NCI-H524 (cell line): ENCODE measurements at places on chromosomes 13 and 19.

DNA sequence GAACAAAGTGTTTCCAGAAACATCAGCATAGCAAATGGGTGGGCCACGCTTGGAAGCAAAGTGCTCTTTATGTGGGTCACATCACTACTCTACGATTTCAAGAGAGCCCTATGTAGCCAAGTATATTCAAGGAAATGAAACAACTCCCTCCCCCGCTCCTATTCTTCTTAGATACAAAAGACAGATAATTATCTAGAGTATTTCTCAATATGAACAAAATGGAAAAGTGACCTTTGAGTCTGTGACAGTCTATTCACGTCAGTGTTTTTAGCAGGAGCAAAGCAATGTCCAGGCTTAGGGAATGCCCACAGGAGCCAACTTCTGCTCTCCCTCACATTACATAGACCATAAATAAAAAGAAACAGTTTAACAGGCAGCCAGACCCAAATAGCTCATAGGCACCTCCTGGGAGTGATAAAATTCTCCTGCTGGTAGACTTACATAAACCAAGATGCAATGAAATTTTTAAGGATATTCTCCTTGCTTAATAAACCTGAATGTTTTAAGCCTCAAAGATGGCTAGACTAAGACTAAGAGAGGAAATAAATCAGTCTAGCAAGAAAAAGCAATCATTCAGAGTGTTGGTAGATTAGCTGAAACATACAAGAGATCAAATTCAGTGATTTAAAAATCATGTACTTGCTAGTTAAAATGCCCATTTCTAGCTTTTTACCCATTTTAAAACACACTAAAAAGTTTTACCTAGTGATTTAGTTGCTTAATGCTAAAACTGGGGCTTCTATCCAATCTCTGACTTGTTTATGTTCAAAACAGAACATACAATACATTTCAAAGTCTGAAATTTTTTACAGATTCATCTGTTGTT lies 182.8 kb downstream of the RGCC start:
- no peak for DNase-seq

- DNase-seq: peak; percentile 23
These were observed 48.7 kb downstream of the CCNE1 start for GRCh38 chr19:29860492-29860891.

DNA sequence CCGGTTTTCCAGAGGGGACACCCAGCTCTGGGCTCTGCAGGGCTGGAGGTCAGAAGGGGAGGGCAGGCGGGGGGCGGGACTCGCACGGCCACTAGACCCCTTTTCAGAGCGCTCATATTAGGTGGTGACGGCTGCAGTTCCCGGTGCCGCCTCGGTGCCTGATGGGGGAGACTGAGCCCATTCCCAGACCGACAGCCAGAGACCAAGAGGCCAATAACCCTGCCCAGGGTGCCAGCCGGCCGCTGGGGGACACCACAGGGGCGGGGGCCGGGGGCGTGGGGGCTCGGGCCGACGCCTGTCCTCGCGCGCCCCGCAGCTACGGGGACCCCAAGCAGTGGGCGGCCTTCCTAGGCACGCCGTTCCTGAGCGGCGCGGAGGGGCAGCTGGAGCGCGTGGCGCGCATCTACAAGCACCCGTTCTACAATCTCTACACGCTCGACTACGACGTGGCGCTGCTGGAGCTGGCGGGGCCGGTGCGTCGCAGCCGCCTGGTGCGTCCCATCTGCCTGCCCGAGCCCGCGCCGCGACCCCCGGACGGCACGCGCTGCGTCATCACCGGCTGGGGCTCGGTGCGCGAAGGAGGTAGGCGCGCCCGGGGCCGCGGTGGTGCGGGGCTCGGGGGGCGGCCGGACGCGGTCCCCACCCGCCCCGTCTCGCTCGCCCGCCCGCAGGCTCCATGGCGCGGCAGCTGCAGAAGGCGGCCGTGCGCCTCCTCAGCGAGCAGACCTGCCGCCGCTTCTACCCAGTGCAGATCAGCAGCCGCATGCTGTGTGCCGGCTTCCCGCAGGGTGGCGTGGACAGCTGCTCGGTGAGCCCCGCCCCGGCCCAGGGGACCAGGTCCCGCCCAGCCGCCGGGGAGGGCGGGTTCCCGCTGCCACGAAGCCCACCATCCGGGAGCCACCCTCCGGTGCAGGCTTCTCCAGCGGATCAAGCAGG lies 2.4 kb downstream of the TIMM13 start:
- no peak for DNase-seq

- no peak for DNase-seq
These were observed 31.3 kb downstream of the LTBP4 start for GRCh38 chr19:40632311-40633036.

DNA sequence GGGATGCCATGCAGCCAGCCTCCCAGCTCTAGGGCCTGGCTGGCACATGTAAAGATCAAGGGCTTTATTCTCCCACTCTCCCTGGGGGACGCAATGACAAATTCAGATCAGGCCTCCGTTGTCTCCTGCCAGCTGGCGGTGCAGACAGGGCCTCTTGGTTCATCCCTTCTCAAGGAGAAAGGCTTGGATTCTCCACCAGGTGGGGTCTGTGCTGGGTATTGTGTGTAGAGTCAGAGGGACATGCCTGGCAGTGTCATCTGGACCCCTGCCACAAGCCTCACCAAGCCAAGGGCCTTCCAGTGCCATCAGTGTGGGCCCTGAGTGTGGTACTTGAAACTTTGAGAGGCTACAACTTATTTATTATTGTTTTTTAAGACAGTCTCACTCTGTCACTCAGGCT lies 8.4 kb upstream of the PTPRS start:
- peak; percentile 82 for DNase-seq

DNA sequence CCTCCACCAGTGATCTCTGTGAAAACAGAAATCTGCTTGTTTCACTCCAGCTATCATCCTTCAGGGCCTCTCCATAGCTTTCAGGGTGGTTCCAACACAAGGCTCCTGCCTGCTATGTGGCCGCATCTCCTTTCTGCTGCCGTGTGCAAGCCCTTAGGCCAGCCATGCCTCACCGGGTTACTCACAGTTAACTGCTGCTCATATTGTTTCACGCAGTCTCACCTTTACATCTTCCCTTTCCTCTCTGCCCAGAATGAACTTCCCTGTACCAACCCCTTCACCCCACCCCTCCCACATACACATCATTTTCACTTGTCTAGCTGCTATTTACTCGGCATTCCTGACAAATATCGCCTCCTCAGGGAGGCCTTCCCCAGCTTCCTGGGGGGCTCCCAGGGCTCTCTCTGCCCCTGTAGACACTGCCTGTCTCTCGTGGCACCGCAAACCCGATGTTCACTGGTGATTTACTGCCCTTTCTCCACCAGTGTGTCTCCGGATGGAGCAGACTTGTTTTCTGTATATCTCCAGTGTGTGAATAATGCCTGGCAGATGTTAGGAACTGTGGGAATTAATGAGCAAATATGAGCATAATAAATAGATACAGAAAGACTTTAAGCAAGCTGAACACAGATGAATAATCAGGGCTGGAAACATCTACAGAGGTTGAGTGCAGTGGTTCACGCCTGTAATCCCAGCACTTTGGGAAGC lies 39.3 kb upstream of the GPR183 start:
- no peak for DNase-seq

GRCh38 chr19:35977446-35978222 lies 17.4 kb upstream of the SDHAF1 start:
- peak; percentile 95 for DNase-seq
